Stimulated activated CD8-positive, alpha-beta memory T cell treated with anti-CD3 and anti-CD28 coated beads, Interleukin-15, amount 100 ng/mL, for 4 hours (primary cell): ENCODE measurements at places on chromosomes 6 and 20.
A peak's percentile ranks its signal among the peaks of the same experiment; 100 is the strongest.

- no peak for DNase-seq
These were observed 226.0 kb upstream of the TSHZ2 start for GRCh38 chr20:52746190-52746589.

- DNase-seq = no peak
These were observed 43.0 kb downstream of the TSPYL4 start for GRCh38 chr6:116210750-116211425.

DNA sequence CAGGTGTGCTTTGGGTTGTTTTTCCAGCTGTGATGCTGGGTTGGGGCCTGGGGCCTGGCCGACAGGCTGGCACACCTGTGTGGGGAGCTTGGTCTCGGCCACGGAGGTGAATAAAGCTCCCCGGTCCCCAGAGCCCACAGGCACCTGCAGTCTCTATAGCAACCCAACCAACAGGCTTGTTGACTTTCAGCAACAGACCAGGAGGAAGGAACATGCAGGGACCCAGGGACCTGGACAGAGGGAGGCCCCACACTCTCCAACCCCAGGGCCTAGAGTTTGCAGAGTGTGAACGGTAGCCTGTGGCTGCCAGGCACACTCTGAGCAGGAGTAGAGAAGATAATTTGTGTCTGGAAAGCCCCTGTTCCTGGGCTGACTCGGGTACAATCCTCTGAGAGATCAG is 14.6 kb upstream of the SYNJ2 start:
- DNase-seq = no peak

DNA sequence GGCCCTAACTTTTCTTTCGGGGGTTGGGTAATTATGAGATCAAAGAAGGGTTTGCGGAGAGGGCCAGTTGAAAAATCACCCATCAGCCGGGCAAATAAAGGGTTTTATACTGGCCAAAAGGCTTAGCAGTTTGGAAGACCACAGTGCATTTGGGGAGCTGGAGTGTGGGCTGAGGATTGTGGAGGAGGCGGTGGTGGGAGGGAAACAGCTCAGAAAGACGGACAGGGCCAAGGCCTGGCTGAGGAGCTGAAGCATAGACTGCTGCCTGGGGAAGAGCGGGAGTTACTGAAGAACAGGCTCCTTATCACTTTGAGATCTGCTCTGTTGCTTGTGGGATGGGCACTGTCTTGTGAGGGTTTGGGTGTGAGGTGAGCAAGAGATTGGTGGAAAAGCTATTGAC is 144.2 kb downstream of the CARMIL1 start:
- DNase-seq = no peak

DNA sequence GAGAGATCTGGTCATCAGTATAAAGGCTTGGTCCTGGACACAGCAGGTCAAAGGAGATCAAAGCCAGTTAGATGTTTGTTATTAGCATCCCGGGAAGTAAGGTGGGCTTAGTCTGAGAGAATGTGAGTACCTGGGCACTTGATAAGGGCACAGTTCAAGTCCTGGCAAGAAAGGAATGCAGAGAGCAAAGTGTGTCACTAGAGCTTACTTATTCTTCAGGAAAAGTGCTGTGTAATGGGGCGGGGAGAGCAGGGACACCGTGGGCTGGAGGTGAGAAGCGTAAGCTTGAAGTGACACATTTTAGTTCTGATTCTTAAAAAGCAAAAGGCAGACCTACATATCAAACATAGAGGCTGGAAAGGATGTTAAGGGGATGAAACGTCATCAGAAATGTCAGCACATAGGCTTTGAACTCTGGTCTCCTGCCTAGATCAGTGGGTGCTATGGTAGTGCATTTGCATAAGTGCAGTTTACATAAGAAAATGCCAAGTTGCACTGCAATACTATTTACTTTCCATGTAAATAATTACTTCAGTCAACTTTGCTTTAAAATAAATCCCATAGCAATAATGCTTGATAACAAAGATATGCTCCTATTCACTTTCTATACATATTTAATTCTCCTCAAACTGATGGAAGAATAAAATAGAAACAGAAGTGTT is 2.6 kb downstream of the SAMD5 start:
- no peak for DNase-seq

DNA sequence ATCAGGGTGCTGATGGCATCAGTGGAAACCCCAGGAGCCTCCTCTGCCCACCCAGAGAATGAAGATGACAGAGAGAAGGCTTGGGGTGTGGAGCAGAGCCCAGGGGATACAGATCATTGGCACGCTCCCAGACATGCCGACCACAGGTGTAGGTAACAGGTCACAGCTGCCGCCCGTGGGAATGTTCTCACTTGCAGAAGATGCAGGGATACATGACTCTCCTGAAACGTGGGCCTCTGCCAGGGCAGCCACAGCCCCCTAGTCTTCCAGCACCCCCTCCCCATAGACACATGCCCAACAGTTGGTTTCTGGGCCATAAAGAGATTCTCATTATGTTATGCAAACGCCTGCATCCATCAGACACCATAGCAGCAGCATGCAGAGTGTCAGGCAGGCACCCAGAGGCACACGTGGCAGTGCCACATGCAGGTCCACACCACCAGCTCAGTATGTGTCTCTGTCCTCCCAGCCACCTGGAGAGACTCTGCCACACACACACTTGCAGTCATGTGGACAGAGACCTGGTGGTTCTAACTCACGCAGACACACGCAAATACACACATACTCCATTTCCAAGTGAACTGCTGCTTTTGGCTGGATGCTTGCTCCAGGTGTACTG is 45.5 kb downstream of the LRFN2 start:
- no peak for DNase-seq

DNA sequence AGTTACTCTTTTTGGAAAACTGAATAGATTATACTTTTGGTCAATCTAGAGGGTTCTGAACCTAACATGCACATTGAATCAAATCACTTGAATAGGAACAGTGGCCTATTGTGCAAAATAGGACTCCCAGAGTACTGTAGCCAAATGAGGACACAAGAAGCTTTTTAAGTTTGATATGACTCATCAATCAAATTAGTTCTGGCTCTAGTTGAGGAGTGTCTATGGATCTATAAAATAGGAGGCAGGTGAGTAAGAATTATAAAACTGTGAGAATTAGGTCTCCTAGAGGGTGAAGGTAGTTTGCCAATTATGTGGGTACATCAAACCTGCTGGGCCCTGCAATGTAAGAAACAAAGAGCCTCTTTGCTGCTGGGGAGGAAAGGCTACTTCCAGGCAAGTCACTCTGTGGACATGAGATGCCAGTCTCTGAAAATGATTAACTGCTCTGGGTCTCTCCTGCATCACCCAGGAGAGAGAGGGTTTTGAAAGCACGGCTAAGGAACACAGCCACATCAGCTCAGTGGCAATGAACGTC is 112.3 kb downstream of the RCAN2 start:
- no peak for DNase-seq

- DNase-seq = peak; percentile 50
These were observed 189.4 kb upstream of the RREB1 start for GRCh38 chr6:6918216-6918983.

DNA sequence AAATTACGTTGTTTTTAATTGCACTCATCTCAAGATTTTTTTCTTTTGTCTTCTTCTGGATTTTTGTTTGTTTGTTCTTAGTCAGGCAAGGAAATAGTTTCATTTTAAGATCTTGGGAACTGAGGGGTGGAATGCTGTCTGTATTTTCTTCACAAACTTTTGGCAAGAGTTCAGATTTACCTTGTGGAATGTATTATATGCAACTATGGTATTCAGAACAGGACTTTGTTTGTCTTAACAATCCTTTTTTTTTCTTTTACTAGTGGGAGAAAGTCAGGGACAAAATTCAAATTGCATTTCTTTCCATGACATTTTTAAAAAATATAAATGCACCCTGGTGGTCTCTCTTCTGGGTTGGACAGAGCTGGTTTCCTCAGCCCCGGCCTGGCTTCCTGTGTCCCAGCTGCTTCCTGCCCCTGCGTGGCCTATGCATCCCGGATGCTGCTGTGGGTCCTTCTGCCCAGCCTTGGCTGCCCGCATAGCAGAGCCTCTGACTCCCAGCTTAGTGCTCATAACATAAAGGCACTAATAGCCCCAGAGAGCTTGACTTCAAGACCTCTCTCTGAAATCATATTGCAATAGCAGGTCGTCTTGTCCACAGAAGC is 520.7 kb downstream of the QKI start:
- no peak for DNase-seq

- DNase-seq = no peak
These were observed 7.8 kb upstream of the LCA5 start for GRCh38 chr6:79544939-79545450.

- DNase-seq = no peak
These were observed 473 bp upstream of the DTNBP1 start for GRCh38 chr6:15663130-15663871.

DNA sequence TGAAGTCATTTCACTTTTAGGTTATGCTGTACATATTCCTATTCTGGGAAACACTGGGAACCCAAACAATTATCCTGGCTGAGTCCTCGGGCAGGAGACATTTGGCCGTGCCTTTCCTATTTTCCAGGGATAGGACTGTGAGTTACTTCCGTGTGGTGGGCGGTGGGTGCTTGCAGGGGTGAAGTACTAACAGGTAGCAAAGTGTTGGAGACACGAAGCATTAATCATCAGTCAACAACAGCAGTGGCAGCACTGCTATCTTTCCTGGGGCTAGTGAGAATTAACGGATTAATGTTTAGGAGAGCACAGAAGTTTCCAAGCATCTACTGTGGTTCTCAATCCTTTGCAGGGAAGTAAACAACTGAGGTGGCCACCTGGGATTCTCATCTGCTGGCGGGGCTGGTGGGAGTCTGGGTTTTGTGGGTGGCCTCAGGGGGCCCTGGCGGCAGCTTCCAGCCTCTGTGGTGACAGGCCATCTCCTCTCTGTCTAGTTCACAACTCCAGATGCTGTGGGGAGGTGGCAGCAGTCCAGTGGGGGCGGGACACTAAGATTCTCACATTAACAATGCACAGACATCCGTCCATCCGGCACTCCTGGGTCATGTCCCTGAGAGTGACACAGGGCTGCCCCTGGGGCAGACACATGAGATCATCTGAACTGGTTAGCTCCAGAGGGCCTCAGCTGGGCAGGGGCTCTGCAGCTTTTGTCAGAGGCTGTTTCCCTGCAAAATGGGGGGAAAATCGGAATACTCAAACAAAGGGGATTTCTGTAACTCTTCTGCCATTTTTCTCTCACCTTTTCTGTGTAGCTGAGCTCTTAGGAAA is 90.9 kb downstream of the GJA10 start:
- DNase-seq = no peak

GRCh38 chr20:40955326-40955725 is 73.3 kb upstream of the TOP1 start:
- DNase-seq = no peak

GRCh38 chr6:55239099-55239498 is 64.8 kb downstream of the HCRTR2 start:
- no peak for DNase-seq

- no peak for DNase-seq
These were observed 501.4 kb downstream of the BCKDHB start for GRCh38 chr6:80607811-80608391.

DNA sequence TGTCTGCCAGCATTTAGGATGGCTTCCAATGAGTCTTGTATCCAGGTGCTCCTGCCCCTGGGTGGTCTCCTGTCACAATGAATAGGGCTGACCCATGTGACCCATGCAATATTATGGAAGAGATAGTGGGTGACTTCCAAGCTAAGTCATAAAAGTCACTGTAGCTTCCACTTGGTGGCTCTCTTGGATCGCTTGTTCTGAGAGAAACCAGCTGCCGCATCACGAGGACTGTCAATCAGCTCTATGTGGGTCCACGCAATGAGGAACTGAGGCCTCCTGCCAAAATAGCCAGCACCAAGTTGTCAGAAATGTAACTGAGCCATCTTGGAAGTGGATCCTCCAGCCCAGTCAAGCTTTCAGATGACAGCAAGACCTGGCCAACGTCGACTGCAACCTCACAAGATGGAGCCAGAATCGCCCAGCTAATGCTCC is 14.9 kb upstream of the MATN4 start:
- DNase-seq = no peak

- DNase-seq = no peak
These were observed 26.2 kb downstream of the MYO6 start for GRCh38 chr6:75775219-75775618.

DNA sequence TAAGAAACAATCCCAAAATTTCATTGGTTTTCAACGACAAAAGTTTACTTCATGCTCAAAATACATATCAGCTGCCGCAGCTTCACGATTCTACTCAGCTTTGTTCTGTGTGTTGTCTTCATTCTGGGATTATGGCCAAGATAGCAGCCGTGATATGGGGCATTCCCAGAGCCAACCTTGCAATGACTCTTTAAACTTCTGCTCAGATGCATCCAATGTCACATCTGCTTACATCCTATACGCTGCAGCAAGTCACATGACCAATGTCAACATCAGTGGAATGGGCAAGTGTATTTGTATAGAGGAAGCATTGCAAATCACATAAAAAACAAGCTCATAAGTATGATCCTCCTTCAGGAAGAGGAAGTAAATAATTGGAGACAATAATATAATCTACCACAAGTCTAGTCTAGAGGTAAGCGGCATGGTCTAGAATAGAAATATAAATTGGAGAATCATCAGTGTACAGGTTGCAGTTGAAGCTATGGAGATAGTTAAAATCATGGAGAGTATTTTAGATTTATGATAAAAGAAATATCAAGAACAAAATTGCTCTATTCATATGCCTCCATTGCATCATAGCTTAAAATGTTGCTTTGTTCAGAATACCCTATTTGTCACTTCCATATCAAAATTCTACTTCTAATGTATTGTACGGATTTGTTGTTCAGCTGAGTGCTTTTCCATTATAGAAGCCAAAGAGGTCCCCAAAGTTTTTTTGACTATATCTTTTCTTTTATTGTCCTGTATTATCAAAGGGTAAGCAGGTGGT is 7.2 kb upstream of the C6orf141 start:
- no peak for DNase-seq

GRCh38 chr6:12291071-12291838 is 1.1 kb downstream of the EDN1 start:
- DNase-seq = no peak

- DNase-seq = peak; percentile 19
These were observed 30.3 kb downstream of the TBPL1 start for GRCh38 chr6:133983099-133983939.

GRCh38 chr6:26067367-26067766 is 19.9 kb upstream of the HFE start:
- DNase-seq = no peak

- no peak for DNase-seq
These were observed 79.8 kb downstream of the PRDM1 start for GRCh38 chr6:106165885-106166485.

GRCh38 chr6:154605178-154605881 is 94.8 kb upstream of the CNKSR3 start:
- DNase-seq = no peak

DNA sequence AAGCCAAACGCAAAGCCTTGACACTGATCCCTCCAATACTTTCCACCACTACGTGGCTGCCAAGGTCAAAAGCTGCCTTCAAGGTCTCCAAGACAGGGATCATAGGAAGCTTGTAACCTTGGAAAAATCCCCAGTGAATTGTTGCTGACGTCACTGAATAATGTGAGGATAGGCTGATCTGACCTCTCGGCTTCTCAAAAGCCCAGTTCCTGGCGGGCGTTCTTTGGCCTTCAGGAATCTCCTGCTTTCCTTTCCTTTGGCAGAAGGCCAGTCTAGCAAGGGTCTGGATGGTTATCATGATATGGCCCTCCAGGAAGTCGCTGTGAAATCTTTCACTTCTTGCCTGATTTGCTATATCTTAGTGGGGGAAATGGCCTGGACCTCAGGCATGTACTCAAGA is 61.4 kb upstream of the TNFAIP3 start:
- no peak for DNase-seq

- DNase-seq = no peak
These were observed 14.7 kb downstream of the UCKL1 start for GRCh38 chr20:63941282-63942081.
